Right lobe of liver (tissue), 6 donors: ENCODE measurements at places on chromosomes 2 and 18.

GRCh38 chr2:45259547-45260160, 250.4 kb upstream of the SIX2 start:
- no peak for DNase-seq

- DNase-seq, result peak; percentile 84
Observed at GRCh38 chr2:197498937-197499593, 575 bp downstream of the HSPD1 start.

GRCh38 chr2:232896720-232897597, 26.9 kb downstream of the SNORC start:
- DNase-seq, result no peak

DNA sequence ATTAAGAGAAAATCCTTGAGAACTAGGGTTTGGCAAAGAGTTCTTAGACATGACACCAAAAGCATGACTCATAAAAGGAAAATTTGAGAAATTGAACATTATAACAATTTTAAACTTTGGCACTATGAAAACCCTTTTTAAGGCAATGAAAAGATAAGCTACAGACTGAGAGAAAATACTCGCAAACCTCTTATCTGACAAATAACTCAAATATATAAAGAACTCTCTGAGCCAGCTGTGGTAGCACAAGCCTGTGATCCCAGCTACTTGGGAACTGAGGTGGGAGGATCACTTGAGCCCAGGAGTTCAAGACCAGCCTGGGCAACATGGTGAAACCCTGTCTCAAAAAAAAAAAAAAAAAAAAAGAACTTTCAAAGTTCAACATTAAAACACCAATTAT, 70.5 kb downstream of the FAM168B start:
- no peak for DNase-seq

DNA sequence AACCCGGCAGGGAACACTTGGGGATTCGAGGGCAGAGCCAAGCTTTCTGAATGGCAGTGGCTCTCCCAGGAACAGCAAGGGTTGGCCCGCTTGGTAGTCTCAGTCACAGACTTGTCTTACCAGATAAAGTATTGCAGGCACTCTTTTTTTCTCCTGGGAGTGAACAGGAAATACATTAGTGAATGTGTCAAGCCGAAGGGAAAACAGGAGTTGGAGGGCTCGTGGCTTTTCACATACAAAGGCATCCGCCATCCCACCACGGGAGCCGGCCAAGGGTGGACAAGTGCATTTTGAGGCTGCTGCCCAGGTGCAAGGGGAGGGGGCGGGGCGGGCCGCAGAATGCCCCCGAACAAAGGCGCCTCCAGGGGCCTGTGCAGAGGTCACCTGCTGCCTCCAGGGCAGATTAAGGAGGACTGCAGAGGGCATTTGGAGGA, 163.3 kb upstream of the SIX3 start:
- DNase-seq, result no peak

GRCh38 chr2:85779641-85780315, 26.0 kb downstream of the ATOH8 start:
- DNase-seq, result peak; percentile 75

- no peak for DNase-seq
Observed at GRCh38 chr18:58222432-58223125, 178.6 kb downstream of the NEDD4L start.

DNA sequence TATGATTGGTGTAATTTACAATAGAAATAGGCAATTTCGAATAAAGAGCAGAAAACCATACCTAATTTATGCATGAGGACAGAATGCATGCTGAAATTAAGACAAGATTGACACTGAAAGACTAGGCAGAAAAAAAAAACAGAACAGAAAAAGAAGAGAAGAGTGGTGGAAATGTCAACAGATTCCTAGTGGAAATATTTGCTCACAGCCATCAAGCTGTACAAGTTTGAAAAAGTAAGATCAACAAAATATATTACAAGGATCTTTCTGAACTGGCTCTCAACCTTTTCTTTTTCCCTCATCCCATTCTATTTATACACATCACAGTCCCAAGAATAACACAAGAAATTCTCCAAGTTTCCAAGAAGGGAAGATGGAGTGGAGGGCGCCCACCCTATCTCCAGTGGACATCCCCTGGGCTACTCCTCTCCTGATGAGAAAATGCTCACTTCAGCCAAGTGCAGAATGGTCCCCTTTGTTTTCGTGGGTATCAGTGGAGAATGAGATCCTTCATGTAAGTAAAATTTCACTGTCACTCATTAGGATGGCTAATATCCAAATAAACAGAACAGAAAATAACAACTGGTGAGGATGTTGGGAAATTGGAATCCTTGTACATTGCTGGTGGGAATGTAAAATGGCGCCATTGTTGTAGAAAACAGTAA, 51.0 kb upstream of the ZNF532 start:
- no peak for DNase-seq

GRCh38 chr18:78580835-78581339, 398.7 kb upstream of the SALL3 start:
- DNase-seq, result no peak

DNA sequence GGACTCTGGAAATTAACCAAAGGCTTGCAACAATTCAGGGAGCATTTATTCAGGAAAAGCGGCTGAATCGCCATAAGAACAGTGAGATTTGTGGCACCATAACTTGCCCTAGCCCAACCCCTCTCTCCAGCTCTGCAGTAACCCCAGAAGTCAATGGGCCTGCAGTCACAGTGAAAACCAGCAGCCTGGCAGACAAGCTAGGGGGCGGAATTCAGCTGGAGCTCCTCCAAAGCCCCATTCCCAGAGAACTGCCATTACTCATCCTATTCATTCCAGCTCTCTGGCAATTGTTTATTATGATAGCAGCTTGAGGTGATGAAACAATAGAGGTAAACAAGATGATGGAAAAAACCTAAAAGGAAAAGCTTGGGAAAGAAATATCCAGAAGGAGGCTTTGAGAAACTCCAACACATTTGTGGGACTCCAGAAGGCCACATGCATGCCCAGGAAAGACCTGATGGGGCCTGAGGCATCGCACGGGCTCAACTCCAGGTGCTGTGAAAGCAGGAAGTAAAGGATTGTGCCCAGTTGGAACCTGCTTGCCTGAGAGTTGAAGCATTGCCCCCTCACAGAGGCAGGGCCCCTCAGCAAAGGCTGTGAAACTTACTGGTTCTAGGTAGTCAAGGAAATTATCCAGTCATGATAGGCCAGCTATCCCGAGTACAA, 126.7 kb downstream of the TWIST2 start:
- DNase-seq, result no peak

- DNase-seq, result no peak
Observed at GRCh38 chr2:135826544-135826943, 10.4 kb downstream of the LCT start.

GRCh38 chr2:27773959-27774358, 2.4 kb downstream of the MRPL33 start:
- no peak for DNase-seq

DNA sequence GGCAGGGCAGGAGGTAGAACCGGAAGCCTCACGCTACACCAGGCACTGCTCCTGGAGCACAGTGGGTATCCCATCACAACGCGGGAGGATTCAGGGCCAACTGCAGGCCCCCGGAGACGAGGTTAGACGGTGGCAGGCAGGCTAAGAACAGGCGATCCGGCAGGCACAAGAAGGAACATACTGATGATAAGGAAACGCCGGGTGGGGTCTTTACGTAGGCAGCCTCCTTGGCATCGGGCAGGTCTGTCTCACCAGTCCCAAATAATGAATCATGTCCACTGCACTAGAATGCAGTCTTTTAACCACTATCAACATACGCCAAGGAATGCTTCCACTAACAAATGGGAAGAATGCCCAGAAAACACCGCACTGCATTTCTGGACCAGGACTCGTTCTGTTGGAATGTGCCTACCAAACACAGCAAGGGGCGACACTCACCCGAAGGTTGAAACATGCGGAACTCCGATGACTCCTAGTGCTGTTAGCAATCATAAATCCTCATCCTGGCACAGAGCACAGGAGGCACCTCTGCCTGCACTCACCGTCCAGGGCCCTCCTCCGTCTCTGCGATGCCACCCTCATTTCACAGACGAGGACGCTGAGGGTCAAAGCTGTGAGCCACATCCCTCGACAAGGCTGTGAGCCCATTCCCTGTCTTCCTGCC, 35.2 kb downstream of the ZNF516 start:
- no peak for DNase-seq

- DNase-seq, result no peak
Observed at GRCh38 chr2:41353060-41353459, 694.8 kb upstream of the PKDCC start.
